ENCODE measurements at places on chromosomes 16 and 17.

GRCh38 chr17:50214976-50215760 lies 13.7 kb upstream of the COL1A1 start:
- no peak for DNase-seq

GRCh38 chr16:22646948-22647556 lies 136.4 kb downstream of the NPIPB5 start:
- DNase-seq = no peak

DNA sequence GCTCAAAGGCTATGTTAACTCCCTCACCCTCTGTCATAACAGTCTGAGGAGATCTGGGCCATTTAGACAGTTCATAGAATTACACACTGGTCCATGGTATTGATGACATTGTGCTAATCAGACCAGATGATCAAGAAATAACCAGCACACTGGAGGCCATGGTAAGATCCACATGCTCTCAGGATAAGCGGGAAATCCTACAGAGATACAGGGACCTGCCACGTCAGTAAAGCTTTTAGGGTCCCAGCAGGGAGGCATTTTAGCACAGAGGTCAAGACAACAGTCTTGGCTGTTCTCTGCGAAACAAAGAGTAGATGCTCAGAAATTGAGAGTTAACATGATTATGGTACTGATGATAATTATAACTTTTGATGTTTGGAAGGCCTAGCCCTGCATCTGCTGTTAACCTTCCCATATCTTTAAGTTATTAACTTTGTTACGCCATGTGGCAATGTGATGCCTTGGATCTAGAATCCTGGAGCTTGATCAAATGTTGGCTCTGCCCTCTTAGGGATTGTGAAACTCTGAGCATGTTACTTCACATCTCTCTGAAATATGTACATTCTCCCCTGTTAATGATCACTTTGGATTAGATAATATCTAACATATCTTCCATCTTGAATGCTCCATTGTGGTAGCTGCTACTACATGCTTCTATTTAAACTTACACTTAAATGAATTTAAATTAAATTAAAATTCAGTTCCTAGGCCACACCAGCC lies 172.0 kb upstream of the SOX9 start:
- no peak for DNase-seq

GRCh38 chr16:78385086-78385805 lies 285.8 kb downstream of the WWOX start:
- DNase-seq = no peak

DNA sequence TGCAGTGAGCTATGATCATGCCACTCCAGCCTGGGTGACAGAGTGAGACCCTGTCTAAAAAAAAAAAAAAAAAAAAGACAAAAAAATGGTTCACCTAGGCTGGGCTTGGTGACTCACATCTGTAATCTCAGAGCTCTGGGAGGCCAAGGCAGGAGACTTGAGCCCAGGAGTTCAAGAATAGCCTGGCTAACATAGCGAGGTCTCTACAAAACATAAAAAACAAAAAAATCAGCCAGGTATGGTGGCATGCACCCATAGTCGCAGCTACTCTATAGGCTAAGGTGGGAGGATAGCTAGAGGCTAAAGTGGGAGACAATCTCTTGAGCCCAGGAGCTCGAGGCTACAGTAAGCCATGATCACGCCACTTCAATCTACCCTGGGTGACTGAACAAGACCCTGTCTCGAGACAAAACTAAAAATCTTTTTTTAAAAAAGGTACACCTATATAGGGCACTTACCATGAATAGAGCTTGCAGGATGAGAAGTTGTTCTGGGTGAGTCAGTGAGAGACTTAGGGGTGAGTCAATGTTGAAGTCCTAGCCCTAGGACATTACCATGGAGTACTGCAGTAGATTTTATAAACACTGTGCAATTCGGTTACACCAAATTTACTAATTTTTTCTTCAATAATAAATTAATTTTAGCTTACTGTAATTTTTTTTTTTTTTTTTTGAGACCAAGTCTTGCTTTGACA lies 19.0 kb downstream of the USP32 start:
- DNase-seq = no peak

DNA sequence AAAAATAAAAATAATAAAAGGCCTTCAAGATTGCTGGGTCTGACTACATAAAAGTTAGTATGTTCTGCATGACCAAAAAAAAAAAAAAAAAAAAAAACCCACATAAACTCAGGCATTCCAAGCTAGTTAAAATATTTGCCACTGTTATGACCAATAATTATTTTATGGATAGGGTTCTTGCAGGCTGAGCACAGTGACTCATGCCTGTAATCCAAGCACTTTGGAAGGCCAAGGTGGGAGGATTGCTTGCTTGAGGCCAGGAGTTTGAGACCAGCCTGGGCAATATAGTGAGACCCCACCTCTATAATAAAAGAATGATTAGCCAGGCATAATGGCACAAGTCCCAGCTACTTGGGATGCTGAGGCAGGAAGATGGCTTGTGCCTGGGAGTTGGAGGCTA lies 8.1 kb downstream of the SCNN1B start:
- DNase-seq = no peak

GRCh38 chr17:77636835-77637817 lies 321.4 kb upstream of the TNRC6C start:
- DNase-seq = peak; percentile 41

DNA sequence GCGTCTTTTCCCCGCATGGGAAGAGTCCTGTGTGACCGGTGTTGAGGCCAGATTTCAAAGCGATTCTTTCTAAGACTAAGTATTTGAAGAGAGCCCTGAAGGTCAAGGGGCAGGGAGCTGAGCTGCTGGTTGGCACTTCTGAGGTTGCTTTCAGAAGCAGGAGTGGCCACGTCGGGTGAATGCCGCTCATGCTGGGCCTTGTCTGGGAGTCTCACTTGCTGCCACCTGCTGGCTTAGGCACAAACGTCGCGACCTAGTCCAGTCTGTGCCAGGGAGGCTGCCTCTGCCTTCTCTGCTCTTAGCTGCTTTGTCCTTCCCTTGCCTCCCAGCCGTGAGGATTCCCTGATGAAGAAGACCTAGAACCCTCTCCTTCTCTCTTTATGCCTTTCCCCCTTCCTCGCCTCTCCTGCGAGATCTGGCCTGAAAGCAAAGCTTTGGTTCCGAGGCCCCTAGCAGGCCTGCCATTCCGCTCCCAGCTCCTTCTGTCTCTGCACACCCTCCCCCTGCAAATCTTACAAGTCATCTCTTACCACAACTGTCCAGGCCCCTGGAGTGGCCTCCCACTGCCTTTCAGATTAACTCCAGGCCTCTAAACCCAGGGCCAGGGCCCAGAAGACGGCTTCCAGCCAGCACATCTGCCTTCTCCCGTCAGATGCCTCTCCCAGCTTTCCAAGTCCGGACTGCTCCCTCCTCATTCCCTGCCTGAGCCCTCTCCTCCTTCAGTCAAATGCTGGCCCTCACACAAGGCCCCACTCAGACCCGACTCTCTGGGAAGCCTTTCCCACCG lies 11.4 kb downstream of the CTNS start:
- DNase-seq = peak; percentile 54

DNA sequence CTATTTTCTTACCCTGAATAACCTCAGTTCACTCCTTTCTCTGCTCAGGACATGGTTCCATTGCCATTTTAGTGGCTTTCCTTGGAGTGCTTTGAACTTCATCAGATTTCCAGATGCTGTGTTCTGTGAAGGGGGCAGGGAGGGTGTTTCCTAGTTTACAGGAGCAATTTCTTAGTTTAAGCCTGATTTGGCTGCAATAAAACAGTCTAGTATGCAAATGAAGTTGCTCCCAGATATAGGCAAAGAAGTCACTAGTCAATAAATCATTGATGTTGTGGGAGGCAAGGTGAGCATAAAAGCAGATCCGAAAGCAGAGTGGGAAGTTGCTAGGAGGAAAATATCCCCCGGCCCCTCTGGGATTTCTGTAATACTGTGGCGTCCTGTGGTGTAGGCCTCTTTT lies 202.3 kb downstream of the HS3ST4 start:
- no peak for DNase-seq

DNA sequence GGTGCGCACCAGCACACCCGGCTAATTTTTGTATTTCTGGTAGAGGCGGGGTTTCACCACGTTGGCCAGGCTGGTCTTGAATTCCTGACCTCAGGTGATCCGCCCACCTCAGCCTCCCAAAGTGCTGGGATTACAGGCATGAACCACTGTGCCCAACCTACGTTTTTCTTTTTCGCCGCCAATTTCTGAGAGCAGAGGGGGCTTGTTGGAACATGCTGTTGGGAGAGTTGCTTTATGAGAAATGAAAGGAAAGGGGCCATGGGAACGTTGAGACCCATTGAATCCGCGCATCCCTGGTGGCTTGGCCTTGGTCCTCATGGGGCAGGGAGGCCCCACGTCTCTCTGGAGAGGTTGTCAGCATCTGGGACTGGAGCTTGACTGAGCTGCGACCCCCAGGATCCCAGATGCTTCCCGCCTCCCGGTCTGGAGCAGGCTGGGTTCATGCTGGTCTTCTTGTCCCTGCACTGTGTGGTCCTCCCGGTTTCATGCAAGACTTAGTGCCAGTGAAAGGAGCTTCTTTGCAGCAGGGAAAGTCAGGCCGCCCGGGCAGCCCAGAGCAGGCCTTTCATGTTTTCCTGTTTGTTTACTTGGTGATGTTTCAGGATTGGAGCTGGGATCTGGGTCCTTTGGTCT lies 22.8 kb downstream of the CRISPLD2 start:
- DNase-seq = no peak

DNA sequence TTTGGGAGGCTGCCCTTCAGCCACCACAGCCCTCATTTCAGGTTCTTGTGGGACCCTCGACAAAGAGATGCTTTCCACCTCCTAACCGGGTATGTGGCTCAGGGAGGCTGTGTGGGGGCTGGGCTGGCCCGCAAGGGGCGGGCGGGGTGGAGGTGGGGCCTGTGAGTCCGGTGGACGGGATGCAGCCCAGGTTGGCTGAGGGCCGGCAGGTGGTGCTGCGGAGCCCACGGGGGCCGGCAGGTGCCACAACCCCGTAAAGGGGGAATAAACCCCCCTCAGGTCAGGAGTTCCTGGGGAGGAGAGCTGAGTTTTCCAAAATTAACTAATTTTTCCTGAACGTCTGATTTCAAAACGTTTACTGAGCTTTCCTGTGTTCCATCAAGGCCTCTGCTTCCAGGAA lies 4.9 kb upstream of the CIAO3 start:
- peak; percentile 55 for DNase-seq

DNA sequence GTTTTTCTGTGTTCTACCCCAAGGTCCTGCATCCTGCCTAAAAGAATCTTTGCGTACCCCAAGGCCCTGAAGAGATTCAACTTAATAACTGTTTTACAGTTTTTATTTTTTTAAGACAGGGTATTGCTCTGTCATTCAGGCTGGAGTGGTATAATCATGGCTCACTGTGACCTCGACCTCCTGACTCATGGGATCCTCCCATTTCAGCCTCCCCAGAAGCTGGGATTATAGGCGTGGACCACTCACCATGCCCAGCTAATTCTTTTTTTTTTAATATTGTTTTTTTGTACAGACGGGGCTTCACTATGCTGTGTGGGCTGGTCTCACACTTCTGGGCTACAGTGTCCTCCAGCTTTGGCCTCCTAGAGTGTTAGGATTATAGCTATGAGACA lies 9.3 kb upstream of the FAAP100 start:
- no peak for DNase-seq

DNA sequence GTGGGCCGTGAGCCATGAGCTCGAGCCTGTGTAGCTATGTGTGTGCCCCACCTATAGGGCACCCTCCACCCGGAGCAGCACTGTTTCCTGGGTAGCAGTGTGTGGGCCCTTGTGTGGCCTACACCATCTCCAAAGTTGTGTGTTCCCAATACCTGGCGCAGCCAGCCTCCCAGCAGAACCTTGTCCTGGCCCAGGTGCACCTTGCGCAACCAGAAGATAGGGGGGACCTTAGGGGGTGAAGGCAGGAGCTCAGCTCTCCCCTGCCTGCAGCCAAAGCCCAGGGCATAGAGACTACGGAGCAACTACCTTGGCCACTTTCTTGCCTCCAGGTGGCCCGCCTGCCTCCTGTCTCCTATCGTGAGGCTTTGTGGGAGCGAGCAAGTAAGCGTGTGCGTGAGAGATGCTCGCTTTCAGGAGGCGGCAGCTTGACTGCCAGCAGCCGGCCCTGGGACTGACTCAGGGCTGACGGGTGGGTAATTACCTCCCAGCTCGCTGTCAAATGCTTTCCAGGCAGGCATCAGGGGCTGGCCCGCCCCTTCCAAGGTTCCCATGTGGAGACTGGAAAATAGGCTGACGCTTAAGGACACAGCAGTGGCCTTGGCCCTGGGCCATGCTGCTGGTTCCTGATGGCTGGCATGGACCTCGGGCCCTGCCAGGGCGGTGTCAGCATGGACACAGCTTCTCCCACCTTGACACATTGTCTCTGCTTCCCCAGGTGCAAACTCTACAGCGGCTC lies 19.0 kb downstream of the TRAF7 start:
- no peak for DNase-seq

DNA sequence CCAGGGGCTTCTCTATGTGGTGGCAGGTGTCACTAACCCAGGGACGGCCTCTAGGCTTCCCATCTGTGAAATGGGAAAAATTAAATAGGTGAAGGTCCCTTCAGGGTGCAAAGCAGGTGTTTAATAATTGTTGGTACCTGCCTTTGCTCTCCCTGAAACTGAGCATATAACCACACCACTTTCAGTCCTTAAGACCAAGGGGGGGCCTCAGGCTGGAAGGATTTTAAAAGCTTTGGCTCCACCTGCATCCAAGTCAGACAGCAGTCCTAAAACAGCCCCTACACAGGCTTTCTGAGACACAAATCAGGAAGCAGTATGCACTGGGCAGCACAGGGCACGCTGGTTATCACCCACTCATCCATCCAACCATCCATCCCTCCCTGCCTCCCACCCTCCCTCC lies 55.0 kb downstream of the TK2 start:
- DNase-seq = no peak
